ENCODE measurements at places on chromosomes 12 and 14. TPM values are rescaled to one million over a fixed set of nuclear protein-coding genes. Genes with fewer than 3 reads are reported as not detected.
A peak's percentile ranks its signal among the peaks of the same experiment; 100 is the strongest.

- peaks cover 26% of the 10 kb centered on the region for H3K36me3 ChIP-seq
- no peak for DNase-seq
- H3K4me3 ChIP-seq: no peak overlapping the region
- H3K27me3 ChIP-seq: peaks cover 3% of the 10 kb centered on the region
- H3K4me1 ChIP-seq: peaks cover 1% of the 10 kb centered on the region
- no peak overlapping the region for H3K27ac ChIP-seq
These were observed 42.6 kb downstream of the CCDC92 start for GRCh38 chr12:123929946-123930583.

DNA sequence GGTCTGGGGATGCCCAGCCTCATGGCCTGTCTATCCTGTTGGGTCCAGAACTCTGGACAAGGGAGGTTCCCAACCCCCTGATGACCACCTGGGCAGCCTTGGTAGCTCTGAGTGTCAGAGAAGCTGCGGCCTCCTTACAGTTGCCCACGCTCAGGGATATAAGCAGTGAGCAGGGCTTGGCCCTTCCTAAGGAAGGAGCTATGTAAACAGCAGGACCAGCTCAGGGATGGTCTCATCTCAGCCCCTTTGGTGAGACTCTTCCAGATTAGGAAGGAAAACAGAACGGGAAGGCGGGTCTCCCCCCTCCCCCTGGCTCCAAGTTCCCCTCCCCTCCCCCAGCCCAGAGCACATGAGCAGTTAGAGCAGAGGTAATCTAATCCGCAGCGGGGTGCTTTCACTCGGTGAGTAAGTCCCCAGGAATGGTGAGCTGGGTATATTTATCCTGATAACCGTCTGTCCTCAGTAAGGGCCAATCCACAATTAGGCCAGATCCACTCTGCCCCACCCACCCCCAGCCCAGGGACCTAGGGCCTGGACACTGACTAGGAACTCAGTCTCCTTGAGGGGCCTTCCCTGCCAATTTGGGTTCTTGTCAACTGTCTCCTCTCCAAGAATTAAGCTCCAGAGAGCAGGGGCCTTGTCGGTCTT, 29.5 kb upstream of the RPLP0 start:
- H3K27me3 ChIP-seq: peaks cover 14% of the 10 kb centered on the region
- H3K36me3 ChIP-seq: no peaks in the 10 kb centered on the region
- DNase-seq: peak; percentile 50
- peak overlapping the region; percentile 74 for H3K4me3 ChIP-seq

DNA sequence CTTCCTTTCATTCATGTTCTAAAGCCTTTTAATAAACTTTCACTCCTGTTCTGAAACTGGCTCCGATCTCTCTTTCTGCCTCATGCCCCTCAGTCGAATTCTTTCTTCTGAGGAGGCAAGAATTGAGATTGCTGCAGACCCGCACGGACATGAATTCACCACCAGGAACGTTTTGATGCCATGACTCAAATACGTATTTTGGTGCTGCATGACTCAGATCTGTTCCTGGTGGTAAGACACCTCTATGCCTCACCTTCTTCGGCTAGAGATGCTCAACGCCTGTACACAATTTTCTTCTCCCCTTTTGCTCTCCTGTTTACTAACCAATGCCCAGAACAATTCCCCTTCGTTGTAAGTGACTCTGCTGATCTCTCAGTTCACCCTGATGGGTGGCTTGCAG, 52.0 kb upstream of the RIMBP2 start:
- H3K36me3 ChIP-seq: no peaks in the 10 kb centered on the region
- H3K4me1 ChIP-seq: no peaks in the 10 kb centered on the region
- H3K27me3 ChIP-seq: peaks cover under 1% of the 10 kb centered on the region
- H3K27ac ChIP-seq: no peak overlapping the region

DNA sequence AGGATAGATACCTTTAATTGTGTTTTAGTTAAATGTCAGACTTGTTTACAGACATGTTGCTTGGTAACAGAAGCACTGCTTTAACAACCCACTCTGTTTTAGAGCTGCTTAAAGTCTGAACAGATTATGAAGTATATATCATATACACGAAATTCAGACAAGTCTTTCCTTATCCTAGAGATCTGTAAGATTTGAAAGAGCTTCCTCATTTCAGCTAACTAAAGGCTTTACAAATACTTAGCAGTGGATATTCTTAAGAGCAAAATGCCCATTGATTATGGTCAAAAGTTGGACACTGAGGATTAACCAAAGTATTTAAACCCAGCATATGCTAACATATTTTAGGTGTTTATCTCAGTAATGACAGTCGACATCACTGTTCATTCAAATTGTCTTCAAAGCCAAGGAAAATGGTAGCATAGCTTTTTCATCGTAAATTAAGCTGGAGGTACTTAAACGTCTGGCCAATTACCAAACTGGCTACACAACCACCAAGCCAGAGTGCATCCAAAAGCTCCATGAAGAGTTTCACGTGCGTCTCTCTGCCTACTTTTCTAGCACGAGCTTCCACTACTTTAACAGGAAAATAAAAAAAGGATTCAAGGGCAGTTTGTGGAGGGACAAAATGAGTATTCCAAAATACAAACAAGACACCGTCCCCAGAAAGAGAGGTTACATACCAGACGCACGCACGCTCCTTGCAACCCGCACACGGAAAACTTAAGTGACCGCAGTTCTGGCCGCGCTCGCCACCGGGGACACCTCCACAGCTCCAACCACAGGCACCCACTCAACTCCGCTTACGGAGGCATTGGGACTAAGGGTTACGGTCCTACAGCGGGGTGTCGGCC, 565 bp downstream of the CEP83 start:
- H3K27me3 ChIP-seq: no peaks in the 10 kb centered on the region
- DNase-seq: no peak
- no peaks in the 10 kb centered on the region for H3K36me3 ChIP-seq
- H3K4me1 ChIP-seq: peaks cover 4% of the 10 kb centered on the region
- H3K4me3 ChIP-seq: peak overlapping the region; percentile 95
- H3K27ac ChIP-seq: peak overlapping the region; percentile 43

- no peaks in the 10 kb centered on the region for H3K4me1 ChIP-seq
- DNase-seq: no peak
- peaks cover 3% of the 10 kb centered on the region for H3K27me3 ChIP-seq
- H3K36me3 ChIP-seq: no peaks in the 10 kb centered on the region
- no peak overlapping the region for H3K4me3 ChIP-seq
These were observed 77.4 kb downstream of the ST8SIA1 start for GRCh38 chr12:22257100-22257499.

GRCh38 chr14:33922125-33922524, 28.7 kb downstream of the EGLN3 start:
- H3K36me3 ChIP-seq: no peaks in the 10 kb centered on the region
- H3K27ac ChIP-seq: no peak overlapping the region
- no peaks in the 10 kb centered on the region for H3K27me3 ChIP-seq
- no peaks in the 10 kb centered on the region for H3K4me1 ChIP-seq

DNA sequence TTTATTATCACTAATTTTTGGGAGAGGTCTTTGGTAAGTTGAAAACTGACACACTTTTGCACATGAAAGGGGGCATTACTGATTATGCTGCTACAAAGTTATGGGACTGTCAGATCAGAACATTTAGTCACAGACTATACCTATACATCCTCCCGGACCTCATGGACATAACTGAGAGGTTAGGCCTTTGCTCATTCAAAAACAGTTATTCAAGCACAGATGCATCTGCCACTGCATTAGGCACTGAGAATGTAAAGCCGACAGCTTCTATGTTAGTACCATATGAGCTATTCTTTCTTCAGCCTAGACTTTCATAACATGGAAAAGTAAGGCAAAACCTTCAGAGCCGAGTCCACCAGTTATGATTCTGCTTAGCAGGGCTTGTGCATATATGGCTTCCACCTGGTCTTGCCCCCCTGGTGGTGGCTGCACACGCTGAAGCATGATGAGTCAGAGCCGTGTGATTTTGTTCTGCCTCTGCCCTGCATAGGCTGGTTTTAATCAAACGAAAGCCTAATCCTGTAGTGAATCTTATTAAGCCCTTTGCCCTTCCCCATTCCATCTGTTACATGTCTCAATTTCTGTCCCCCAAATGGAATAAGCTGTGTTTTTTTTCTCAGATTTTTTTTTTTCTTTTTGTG, 21.8 kb upstream of the RNU6-8 start:
- H3K27ac ChIP-seq: no peak overlapping the region
- H3K36me3 ChIP-seq: no peaks in the 10 kb centered on the region
- H3K27me3 ChIP-seq: peaks cover 2% of the 10 kb centered on the region
- H3K4me3 ChIP-seq: peak overlapping the region; percentile 17
- peaks cover 11% of the 10 kb centered on the region for H3K4me1 ChIP-seq

DNA sequence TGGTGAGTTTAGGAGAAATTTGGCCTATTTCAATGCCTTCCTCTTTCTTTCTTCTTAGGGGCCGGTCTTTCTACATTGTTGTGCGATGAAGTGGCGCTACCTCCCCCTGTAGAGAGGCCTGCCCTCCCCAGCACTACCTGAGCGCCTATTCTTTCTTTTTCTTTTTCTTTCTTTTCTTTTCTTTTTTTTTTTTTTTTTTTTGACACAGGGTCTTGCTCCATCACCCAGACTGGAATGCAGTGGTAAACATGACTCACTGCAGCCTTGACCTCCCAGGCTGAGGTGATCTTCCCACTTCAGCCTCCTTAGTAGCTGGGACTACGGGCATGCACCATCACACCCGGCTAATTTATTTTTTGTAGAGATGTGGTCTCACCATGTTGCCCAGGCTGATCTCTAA, 136.1 kb upstream of the MAX start:
- H3K4me3 ChIP-seq: no peak overlapping the region
- peaks cover 6% of the 10 kb centered on the region for H3K4me1 ChIP-seq
- no peak for DNase-seq
- H3K27me3 ChIP-seq: peaks cover 2% of the 10 kb centered on the region
- H3K36me3 ChIP-seq: no peaks in the 10 kb centered on the region

GRCh38 chr14:34423445-34423844, 38.6 kb downstream of the SPTSSA start:
- H3K4me1 ChIP-seq: no peaks in the 10 kb centered on the region
- no peak overlapping the region for H3K4me3 ChIP-seq
- H3K27ac ChIP-seq: no peak overlapping the region
- H3K36me3 ChIP-seq: peaks cover 5% of the 10 kb centered on the region
- DNase-seq: no peak

- no peak overlapping the region for H3K4me3 ChIP-seq
- H3K27ac ChIP-seq: no peak overlapping the region
- H3K4me1 ChIP-seq: peaks cover 3% of the 10 kb centered on the region
- no peaks in the 10 kb centered on the region for H3K36me3 ChIP-seq
These were observed 3.3 kb downstream of the ALDH6A1 start for GRCh38 chr14:74080820-74081460.

AQP2 gene
- total RNA-seq: not detected

CIDEB gene
- 1.8 TPM for total RNA-seq

KCNC2 gene
- 11.6 TPM for total RNA-seq

FOS gene
- 2.9 TPM for total RNA-seq

RAD51AP1 gene
- total RNA-seq: 5.5 TPM
